ENCODE measurements at places on chromosomes 1 and 21.
A peak's percentile ranks its signal among the peaks of the same experiment; 100 is the strongest.

DNA sequence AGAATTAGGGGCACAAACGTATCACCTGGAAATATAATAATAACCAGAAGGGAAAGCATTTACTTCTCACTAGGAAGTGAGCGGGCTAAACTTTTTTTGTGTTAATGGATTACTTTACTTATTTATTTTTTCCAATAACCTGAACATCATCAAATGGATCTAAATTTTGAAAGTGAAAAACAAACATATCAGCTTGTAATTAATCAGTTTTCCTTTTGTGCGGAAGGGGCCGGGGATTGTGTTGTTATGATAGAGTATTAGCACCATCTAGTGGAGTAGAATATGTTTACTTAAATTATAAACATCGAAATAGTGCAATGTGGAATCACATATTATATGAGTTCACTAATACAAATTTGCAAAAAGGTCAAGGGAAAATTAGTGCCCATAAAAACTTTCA is 9.0 kb downstream of the CFH start:
- DNase-seq: no peak

DNA sequence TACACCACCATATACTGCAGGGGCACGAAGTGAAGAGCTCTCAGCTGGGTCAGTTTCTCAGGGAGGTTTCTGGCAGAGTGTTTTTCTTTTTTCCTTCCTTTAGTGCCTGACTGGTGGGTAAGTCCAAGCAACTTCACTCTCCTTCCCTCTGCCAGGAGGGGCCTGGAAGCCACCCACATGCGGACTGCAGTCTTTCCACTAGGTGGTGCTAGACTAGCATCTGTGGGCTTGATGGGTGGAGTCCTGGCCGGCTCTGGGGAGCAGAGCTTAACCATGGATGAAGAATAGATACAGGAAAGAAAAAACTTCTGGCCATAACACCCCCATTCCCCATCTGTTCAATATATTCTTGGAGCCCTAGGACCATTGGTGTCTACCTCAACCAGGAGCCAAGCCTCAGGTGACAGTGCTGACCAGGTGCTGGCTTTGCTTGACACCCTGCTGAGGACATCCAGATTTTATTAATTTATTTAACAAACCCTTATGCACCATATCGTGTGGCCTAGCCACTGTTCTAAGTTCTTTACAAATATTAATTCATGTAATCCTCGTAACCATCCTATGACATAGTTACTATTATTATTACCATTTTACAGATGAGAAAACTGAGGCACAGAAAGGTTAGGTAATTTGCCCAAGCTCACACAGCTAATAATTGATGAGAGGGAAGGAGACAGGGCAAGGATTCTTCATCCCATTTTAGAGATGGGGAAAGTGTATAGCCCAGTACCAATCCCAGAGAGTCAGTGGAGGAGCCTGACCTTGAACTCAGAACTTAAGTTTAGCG is 126.7 kb upstream of the CSF3R start:
- DNase-seq: peak; percentile 81

- no peak for DNase-seq
These were observed 133.5 kb downstream of the UCK2 start for GRCh38 chr1:165960881-165961280.

DNA sequence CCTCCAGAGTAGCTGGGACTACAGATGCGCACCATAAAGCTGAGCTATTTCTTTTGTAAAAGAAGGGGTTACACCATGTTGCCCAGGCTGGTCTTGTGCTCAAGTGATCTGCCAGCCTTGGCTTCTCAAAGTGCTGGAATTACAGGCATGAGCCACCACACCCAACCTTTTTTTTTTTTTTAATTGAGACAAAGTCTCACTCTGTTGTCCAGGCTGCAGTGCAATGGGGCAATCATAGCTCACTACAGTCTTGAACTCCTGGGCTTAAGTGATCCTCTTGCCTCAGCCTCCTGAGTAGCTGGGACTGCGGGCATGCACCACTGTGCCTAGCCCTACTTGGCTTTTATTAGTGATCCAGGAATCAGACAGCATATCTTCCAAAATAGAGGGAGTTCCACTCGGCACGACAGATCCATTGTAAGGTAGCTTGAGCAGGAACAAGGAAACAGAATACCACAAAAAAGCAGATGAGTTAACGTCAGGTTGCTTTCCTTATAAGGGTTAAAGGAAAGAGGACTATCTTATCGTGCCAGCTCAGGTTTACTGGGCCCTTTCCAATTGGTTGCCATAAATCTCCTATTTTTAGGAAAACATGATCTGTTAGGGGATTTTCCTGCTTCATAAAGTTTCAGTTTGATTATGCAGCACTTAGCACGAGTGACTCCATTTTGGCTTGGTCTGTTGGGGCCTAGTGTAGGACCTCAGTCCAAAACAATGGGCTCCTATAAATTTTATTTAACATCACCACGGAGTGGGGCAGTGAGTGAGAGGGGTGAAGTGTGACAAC is 45.2 kb downstream of the NENF start:
- DNase-seq: no peak

- no peak for DNase-seq
These were observed 3.5 kb downstream of the GCLM start for GRCh38 chr1:93905734-93906133.

DNA sequence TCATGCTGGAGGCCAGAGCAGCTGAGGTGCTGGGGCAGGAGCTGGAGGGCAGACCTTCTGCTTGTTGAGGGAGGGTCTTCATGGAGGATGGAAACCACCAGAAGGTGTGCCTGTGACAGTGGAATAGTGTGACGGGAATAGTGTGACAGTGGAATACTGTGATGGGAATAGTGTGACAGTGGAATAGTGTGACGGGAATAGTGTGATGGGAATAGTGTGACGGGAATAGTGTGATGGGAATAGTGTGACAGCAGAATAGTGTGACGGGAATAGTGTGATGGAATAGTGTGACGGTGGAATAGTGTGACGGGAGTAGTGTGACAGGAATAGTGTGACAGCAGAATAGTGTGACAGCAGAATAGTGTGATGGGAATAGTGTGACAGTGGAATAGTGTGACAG is 325.1 kb downstream of the HHAT start:
- no peak for DNase-seq

GRCh38 chr1:225762444-225762843 is 15.2 kb upstream of the SRP9 start:
- no peak for DNase-seq

DNA sequence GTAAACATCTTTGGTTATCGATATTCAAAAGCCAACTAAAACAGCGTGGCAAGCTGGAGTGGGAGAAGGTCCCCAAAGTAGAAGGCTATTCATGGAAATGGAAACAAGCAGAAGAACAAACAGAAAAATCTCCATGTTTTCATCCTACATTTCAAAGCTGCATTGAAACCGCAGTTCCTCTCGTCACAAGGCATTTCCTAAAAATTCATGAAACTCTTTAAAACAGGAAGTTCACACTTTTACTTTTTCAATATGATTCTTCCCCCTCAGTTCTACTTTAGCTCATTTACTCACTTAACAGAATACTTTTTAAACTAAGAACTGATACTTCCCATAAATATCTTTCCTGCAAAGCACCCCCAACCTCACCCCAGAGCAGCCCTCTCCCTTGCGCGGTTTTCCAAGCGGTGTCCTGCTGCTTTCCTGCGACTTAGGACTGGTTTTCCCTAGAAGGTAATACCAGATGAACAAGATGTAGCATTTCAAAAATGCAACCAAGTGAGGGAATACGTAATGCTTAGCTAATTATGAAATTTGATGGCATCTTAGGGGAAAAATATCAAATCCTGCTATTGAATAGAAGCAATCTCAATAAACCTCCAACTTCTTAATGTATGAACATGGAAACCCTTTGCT is 228.3 kb upstream of the PKN2 start:
- DNase-seq: no peak

DNA sequence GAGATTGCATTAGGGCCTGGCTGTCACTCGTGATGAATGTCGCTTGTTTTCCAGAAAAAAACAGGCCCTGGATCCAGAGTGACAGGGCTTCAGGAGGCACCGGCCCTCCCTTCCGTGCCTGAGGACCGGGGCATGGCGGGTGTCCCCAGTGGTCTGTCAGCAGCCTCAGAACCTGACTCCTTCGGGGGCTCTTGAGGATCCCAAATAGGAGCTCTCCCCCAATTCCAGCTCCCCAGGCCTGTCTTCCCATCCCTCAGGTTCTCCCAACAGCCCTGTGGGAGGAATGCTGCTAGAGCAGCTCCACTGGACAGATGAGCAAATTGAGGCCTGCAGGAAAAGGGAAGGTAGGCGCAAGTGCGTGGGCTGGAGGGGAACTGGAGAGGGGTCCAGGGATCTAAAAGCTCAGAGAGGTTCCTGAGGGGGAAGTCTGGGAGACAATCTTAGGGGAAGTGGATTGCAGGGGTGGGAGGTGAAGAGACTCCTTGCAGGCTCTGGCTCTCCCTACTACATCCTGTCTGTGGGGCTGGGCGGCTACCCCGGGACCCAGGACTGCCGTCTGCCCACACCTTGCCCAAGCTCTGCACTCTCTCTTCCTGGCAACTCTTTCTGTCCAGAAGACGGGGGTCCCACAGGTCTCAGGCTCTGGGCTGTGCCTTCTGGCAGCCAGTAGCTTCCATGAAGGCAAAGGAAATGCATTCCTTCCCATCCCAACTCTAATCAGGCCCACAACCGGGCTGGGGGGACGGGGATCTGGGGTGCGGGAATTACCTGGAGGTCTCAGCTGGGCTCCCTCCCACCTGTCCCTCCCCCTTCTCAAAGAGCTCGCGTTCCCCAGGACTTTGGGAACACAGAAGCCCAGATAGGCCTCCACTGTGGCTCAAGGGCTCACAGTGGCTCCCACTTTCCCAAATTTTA is 105.7 kb upstream of the CASZ1 start:
- no peak for DNase-seq

DNA sequence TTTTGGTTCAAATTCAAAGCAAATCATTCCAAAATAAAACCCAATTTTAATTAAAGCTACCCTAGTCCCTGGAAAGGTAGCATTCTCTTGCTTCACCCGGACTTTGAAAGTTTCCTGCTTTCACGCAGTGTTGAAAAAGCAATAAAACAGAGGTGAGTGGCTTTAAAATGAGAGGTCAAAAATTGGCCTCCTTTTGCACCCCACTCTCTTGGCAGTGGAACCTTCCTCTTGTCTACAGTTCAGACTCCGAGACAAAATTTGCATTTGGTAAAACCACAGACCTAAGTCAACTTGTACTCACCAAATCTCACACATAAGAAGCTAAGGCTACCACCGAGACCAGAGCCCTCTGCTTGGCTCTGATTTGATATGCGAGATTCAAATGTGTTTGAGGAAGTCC is 252.7 kb downstream of the TTLL7 start:
- DNase-seq: no peak

DNA sequence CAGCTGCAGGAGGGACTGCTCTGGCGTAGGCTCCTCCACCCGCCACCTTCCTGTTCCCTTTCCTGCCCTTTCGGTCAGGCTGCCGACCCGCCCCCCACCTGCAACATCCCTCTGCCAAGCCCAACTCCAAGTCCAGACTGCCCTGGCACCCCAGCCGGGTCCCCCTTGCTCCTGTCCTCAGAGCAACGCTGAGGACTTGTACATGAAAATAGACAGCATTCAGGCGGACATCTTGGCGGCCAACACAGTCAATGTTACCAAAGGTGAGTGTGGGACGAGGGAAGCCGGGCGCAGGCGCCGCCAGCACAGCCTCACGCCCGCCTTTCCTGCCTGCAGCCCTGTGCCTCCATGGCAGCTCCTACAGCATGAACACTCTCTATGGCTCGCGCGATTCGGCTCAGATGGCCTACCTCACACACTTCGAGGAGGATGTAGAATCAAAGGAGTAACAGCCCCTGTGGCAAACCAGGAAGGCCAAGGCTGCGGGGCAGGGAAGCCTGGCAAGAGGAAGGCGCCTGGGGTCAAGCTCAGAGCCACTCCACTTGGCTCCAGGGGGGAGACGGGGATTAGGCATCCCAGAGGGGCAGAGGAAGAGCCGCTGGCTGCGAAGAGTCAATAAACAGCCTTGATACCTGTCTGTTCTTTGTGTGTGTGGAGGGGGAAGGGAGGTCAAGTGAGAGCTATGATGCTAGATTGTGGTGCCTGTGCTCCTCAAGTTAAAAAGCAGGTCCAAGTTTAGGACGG is 5.8 kb downstream of the RNU5D-1 start:
- DNase-seq: no peak

GRCh38 chr1:218380125-218380977 is 35.2 kb downstream of the TGFB2 start:
- DNase-seq: no peak

- no peak for DNase-seq
These were observed 91.3 kb downstream of the RWDD3 start for GRCh38 chr1:95325349-95325748.
